Activated CD4-positive, alpha-beta memory T cell treated with anti-CD3 and anti-CD28 coated beads for 36 hours (primary cell): ENCODE measurements at places on chromosomes 3 and 15.

- no peak for DNase-seq
Measured at GRCh38 chr3:9696480-9697220, 7.0 kb upstream of the CPNE9 start.

GRCh38 chr3:112425858-112426750 lies 73.2 kb downstream of the BTLA start:
- DNase-seq: no peak

GRCh38 chr15:74976159-74976558 lies 19.2 kb upstream of the SCAMP5 start:
- DNase-seq: no peak

DNA sequence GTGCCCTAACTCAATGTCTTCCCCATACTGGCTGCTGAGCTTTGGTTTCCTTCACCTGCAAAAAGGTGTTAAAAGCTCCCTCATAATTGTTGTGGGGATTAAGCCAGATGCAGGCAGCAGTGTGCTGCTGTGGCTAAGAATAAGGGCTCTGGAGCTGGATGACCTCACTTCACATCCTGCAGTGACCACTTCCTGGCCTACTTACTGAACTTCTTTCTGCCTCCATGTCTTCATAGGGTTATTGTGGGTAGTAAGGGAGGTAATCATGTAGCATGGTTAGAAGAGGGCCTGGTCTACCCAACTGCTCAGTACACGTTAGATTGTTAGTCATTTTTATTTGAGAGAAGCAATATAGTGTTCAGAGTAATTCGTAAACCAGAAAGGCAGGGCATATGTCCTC lies 18.4 kb downstream of the GYG1 start:
- peak; percentile 55 for DNase-seq

DNA sequence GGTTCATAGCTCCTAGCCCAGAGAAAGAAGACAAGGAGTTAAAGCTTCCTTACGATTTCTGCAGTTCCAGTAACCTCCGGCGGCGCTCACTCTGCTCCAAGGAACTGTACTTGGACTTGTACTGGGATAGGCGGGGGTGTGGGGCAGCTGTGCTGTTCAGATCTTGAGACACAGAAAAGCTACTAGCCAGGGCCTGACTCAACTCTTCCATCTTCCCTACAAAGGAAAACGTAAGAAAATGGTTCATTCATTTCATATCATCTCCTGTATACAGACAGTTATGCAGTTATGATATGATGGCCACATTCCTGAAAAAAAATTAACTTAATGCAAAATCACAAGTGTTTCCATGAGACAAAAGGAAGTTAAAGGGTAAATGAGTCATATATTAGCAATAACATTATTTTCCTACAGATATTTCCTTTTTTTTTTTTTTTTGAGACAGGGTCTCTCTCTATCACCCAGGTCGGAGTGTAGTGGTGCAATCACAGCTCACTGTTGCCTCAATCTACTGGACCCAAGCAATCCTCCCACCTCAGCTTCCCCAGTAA lies 4.6 kb downstream of the SNUPN start:
- no peak for DNase-seq

DNA sequence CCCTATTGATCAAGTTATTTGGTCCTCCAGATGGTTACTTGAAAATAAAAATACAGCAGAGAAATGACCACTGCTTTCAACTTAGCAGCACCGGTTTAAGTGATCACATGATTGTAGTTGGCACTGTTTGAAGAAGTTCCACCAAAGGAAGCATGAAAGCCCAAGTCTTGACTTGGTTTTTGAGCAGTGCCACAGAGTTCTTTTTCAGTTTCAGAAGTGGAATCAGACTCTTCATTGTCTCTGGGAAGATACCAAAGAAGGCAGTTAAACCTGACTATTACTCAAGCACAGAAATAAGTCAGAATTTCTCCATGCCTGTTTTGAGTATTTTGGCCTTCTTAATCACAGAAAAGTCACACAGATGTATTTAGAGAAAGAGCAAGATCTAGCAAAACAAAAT lies 66.7 kb downstream of the BBX start:
- DNase-seq: no peak

- DNase-seq: no peak
Measured at GRCh38 chr3:119146578-119147375, 812 bp downstream of the TEX55 start.

DNA sequence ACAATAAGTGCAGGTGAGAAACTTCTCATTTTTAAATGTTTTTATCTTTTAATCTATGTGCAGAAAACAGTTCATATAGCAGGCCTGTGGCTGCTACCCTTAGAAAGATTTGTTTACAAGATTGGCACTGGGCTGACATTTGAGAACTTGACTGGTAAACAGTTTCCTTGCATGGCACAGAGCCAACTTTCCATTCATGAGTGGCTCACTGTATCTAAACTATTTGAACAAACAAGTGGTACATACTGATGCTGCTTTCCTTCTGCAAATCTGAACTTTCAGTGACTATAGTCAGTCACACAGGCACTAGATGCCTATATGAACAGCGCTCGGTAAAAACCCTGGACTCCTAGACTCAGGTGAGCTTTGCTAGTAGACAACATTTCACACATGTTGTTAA lies 6.3 kb upstream of the GTPBP8 start:
- peak; percentile 33 for DNase-seq

GRCh38 chr3:116444819-116445310 lies 422 bp downstream of the LSAMP start:
- DNase-seq: no peak

GRCh38 chr3:191889756-191890155 lies 428.8 kb downstream of the PYDC2 start:
- no peak for DNase-seq

- no peak for DNase-seq
Measured at GRCh38 chr3:132288357-132288756, 28.9 kb upstream of the ACP3 start.

DNA sequence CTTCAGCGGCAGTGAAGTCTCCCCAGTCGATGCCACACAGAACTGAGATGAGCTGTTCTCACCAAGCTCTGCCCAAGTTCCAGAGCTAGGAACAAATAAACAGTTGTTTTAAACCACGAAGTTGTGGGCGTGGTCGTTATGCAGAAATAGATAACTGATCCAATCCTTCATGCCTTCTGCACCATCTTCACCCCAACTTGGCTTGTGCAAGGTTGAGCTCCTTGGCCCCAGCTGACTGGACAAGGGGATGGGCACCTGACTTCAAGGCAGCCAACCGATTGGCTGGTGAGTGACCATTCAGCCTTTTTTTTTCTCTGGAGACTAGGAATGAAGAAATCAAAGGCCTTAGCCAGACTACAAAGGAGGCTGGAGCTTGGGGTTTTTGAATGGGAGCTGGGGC lies 23.9 kb downstream of the LINGO1 start:
- no peak for DNase-seq

DNA sequence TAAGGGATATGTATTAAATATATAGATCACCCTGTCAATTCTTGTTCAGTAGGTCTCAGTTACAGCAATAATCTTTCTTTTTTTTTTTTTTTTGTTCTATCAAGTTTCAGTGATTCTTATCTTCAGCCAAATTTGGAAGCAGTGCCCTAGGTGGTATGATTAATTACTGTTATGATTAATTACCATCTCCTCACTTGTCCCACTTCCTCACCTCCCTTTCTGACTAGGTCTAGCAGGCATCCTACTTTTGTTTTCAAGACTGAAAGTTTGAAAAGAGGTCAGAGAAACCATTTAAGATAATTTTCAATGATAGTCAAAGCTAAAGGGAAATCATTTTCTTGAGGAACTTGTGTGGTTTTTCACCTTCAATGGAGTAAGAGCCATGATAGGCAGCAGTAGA lies 144.0 kb upstream of the CNTN4 start:
- DNase-seq: no peak

DNA sequence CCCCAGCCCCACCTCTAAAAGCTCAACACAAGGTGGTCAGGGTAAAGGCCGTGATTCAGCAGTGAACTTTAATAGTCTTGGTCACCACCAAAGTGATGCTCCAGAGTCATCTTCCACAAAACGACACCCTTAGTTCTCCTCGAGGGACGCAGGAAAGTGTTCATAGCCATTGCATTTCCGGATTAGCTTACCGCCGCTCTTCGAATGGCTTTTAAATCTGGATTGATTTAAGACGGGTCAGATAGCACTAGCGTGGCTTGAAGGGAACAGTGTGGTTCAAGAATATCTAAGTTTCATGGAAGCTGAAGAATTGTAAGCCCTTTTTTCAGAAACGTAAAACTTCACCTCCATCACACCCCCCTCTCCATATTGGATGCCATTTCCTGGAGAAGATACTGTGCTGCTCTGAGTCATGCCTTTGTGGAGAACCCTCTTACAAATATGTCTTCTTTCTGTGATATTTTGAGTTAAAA lies 829 bp downstream of the RNF7 start:
- no peak for DNase-seq

GRCh38 chr15:58330741-58331559 lies 100.8 kb upstream of the LIPC start:
- DNase-seq: no peak

GRCh38 chr15:33043636-33044035 lies 150.9 kb downstream of the FMN1 start:
- no peak for DNase-seq

GRCh38 chr15:78938658-78939488 lies 6.0 kb downstream of the CTSH start:
- DNase-seq: peak; percentile 71

- DNase-seq: peak; percentile 63
Measured at GRCh38 chr3:37862219-37862902, 681 bp downstream of the CTDSPL start.

GRCh38 chr3:124424396-124424795 lies 305.9 kb upstream of the UMPS start:
- DNase-seq: no peak

GRCh38 chr3:128863560-128863959 lies 15.9 kb upstream of the ACAD9 start:
- DNase-seq: peak; percentile 40

DNA sequence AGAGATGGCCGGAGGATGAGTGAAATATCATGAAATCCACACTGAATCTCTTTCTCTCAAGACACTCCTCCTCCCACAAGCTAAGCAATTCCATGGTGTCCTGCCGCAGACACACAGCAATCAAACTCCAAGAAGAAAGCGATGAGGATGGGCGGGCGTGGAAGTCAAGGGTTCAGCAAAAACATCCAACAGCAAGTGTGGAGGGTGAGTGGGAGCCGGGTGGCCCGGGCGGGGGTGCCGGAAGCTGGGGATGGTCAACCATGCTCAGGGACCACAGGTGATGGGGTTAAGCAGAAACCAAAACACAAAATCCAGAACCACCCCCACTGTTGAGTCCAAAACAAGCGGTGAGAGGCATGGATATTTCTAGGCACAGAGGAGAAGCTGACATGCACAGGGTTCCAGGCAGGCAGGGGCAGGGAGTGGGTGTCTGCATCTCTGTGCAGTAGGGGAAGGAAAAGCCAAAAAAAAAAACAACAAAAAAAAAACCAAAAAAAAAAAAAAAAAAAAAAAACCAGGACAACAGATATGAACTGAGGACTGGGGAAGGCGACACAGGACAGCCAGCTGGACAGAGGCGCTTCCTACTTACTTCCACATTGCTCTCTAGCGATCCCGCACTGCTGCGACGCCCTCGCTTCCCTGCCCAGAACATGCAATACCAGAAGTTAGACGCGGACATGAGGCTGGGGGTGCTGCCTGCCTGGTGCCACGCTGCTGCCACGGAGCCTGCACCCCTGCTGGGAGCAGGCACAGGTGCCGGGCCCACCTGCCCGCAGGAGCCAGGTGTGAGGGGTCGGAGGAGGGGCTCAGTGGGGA lies 61.0 kb upstream of the RPL32 start:
- DNase-seq: no peak

DNA sequence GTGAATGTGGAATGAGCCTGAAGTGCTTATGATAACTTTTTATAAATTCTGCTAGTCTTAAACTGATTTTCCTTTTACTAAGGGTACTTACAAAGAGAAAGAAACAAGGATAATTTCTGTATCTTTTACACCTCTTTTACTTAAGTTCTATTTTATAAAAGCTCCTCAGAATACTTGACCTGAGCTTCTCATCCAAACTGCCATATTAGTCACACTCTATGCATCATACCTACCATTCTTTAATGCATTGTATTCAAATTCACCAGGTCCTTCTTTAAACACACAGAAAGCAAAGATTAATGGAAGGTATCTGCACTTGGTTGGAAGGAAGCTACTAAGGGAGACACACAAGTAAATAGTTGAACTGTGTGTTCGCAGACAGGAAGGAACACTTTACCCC lies 1.6 kb upstream of the TOPAZ1 start:
- no peak for DNase-seq

DNA sequence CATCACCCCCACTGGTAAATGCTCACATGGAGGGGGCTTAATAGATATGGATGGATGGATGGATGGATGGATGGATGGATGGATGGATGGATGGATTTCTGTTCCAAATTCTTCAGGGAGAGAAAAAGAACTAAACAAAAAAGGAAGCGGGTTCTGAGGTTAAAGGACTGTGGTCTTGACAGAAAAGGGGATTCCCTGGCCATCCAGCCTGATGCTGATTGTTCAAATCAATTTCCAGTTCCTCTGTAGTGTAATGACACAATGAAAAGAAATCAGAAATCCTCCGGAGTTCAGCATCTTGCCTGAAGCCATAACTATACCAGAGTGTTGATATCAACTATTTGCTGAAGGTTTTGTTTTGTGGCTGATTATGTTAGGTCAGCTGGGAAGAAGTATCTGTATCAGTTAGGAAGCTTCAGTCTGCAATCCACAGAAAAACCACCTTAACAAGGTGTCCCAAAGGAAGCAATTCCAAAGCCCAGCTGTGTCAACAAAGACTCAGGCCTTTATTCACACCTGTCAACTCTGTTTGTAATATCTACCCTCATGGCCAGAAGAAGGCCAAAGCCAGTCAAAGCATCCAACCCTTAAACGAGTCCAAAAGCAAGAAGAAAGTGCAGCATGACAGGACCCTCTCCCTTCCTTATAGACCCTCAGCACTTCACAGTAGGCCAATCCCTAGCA lies 24.5 kb upstream of the RASA2 start:
- DNase-seq: no peak

- DNase-seq: no peak
Measured at GRCh38 chr3:100358413-100358812, 23.9 kb downstream of the NIT2 start.

GRCh38 chr3:95810462-95810861 lies 1003.9 kb upstream of the EPHA6 start:
- no peak for DNase-seq

- DNase-seq: no peak
Measured at GRCh38 chr3:64651303-64651702, 36.5 kb downstream of the ADAMTS9 start.

GRCh38 chr3:67416703-67417102 lies 237.7 kb downstream of the SUCLG2 start:
- DNase-seq: no peak

DNA sequence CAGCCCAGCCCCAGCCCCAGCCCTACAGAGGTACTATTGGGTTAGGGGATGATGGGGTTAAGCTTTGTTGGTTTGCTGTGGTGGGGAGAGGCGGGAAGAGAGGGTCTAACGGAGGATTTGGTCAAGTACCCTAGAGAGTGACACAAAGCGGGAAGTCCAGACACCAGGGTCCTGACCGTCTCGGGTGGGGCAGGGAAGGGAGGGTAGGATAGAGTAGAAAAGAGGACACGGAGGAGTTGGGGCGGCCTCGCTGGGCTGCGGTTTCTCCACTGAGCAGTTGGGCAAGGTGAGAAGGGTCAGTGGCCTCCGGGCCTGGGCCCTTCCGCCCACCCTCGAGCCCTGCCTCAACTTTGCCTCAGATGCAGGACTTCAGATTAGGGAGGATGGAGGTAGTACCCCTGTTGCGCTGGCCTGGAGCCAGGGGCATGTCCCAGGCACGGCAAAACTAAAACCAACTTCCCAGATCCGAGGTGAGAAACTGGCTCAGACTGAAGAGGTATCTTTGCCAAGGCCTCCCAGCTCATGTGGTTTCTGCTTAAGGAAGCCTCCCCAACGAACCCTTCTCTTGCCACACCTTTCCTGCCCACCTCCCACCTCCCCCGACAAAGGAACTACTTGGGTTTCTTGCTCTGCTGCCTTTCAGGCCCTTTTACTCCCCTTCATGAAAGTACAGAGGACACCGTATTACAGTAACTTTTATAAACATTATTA lies 551 bp downstream of the PML start:
- DNase-seq: peak; percentile 32
